NCI-H526 (cell line): ENCODE measurements at places on chromosomes 1 and 21.
A peak's percentile ranks its signal among the peaks of the same experiment; 100 is the strongest.

DNA sequence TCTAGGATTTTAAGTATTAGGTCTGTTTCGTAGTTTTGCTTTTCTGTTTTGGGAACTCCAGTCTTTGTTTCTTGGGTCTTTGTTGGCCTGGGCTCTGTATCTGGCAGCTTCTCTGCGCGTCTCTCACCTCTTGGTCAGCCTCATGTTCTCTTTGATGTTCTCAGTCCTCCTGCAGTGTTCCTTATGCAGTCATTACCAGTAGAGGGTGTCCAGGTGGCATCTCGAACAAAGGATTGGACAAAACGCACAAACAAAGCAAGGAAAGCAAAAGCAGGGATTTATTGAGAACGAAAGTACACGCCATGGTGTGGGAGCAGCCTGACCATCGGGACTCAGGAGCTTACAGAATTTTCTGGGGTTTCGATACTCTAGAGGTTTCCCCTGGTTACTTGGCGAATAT, 133.7 kb upstream of the COL6A1 start:
- DNase-seq, result no peak

DNA sequence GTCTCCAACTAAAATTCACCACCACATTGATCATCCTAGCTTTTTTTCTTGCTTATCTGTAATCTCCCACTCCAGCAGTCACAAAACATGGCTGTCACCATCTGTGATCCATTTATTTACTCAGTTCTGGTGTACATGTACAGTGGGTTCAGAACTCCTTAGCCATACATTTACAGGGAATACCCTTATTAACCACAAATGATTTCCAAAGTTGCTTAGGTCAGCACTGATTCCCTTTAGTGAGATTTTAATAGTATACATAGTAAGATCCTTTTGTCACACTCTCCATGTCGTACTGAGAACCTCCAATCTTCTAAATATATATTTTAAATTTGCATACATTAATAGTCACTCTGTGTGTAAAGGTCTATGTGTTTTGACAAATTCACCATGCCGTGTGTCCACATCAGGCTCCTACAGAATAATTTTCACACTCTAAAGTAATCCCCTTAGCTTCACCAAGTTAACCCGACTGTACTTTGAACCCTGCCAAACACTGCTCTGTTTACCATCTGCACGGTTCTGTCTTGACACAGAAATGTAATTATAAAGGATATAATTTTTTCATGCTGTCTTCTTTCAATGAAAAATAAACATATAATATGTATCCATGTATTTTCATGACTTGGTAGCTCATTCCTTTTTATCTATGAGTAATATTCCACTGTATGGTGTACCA, 473.6 kb upstream of the ZP4 start:
- no peak for DNase-seq

DNA sequence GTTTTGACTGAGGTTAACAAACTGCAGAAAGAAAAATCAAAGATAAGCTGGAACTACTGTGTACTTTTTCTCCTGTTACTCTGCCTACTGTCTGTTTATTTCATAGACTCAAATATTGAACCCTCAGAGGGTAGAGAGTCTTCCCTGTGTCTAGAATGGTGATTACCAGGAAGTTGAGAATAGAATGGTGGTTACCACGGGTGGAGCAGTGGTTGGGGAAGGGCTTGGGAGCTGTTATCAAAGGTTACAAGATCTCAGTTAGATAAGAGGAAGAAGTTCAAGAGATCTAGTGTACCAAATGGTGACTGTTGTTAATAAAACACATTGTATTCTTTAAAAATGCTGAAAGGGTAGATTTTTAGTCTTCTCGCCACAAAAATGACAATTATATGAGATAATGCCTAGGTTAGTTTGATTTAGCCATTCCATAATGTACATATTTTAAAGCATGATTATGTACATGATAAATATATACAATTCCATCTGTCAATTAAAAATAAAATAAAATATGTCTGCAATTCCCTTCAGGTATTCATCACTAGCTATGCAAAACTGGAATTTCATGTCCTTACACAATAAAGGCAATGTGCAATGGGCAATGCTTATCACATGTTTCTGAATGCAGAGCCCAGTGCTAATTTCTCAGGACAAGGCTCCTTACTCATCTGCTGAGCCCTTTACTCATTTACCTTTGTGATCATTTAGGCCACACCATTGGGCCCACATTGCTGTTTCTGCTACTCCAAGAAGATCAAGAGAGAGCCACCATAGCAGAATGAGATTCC, 474.3 kb upstream of the CAMK1G start:
- DNase-seq, result no peak

GRCh38 chr1:116310180-116310579, 62.9 kb upstream of the ATP1A1 start:
- no peak for DNase-seq

DNA sequence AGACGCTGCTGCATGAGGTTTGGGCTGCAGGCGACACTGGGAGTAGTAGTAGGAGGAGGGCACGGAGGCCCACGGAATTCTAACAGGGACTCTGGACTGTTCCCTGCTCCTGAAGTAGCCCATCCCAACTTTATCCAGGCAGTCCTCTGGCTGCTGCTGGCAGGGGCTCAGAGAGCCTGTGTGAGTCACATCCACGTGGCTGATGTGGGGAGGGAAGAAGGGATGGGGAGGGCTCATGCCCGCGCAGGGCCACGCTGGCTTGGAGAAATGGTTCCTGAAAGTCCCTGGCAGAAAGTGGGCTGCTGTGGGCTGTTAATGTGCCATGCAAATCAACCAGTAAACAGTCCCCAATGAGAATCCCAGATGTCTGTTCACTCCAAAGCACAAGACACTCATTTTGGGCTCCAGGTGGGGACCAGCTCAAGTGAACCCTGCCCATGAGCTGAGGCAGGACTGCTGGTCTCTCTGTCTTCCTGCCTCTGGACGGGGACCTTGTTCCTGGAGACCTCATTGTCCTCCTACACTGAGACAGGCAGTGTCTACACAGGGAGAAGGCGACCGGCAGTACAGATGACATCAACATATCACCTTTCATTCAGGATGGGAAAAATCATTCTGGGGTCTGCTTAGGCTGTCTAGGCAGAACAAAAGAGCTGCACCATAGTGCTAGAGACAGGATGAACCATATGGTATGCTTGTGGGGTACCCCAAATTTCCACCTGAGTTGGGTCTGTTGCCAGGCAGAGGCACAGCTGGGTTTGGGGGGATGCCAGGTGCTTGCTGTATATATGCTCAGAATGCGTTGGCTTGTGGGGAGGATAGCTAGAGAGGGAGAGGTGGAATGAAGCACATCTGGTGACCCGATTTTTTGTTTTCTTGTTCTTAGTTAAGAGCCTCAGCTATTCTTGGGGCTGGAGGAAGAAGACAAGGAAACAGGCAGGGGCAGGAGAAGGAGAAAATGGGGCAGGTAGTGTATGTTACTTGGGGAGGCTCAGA, 57.9 kb upstream of the FMOD start:
- DNase-seq, result peak; percentile 36

DNA sequence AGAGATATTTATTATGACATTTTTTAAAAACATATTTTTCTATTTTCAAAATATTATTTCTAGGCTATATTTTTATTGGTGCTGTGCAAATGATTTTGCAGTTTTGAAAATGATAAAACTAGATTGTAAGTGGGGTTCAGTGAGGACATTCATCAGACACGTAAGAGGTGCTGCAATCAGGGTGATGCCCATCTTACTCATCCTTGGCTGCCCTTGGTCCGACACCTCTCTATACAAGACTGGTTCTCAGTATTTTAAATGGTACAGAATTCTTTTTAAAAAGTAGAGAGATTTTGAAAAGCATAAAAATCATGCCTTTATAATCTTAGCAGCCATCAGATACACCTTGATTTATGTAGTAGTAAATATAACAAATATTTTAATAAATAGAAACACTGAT, 24.0 kb downstream of the HENMT1 start:
- DNase-seq, result no peak

DNA sequence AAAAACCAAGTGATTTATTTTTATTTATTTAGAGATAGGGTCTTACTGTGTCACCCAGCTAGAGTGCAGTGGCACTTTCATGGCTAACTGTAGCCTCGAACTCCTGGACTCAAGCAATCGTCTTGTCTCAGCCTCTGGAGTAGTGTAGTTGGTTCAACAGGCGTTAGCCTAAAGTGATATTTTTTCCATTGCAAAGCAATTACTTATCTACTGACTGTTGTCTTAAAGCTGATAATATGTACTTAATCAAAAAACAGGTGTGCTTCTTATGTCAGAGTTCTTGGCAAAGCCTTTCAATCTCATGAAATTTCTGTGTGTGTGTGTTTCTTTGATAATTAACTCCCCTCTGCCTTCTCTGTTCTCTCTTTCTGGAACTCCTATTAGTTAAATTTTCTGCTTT, 62.4 kb upstream of the DUSP10 start:
- no peak for DNase-seq

DNA sequence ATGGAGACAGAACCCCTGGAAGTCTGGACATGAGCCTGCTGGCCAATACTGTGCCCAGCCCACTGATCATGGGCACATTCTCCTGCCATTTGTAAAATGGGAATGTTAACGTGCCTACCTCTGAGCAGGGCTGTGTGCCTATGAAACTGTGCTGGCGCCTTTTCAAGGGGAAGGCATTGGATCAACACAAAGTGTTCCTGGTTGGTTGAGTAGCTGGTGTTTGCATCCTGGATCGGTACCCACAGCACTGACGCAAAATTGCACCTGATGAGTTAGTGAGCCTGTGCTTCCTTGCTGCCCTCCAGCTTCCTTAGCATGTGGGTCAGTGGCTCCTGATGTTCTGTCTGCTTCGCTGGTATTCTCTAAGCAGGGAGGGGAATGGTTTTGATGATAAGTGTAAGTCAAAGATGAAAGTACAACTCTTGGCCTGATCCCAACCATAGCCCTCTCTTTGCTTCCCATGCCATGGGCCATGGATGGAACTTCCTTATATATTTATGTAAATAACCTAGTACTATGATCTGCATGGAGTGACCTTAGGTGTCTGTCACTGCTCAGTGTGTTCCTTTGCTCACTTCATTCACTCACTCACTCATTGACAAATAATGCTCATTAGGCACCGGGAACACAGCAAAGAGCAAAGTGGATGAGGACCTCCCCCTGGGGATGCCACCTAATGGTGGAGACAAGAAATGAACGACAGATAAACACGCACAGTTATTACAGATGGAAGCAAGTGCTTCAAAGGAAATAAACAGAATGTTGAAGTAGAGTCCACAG, 22.7 kb downstream of the MAB21L3 start:
- DNase-seq, result no peak

DNA sequence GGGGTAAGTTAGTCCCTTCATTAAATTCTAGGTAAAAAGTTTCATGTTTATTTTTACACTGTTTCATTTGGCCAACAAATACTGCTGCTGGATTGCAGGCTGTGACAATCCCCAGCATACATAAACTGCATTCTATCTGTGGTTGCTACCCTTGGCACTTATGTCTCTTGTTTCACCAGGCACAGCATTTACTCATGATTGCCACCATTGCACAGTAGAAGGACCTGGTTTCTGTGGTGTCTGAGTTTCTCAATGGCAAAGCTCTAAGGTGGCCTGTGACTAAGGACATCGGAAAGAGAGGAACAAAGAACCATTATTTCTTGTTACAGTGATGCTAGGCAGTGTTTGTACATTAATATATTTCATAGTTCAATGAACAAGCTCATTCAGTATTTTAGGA, 878.4 kb upstream of the NEGR1 start:
- DNase-seq, result peak; percentile 66

DNA sequence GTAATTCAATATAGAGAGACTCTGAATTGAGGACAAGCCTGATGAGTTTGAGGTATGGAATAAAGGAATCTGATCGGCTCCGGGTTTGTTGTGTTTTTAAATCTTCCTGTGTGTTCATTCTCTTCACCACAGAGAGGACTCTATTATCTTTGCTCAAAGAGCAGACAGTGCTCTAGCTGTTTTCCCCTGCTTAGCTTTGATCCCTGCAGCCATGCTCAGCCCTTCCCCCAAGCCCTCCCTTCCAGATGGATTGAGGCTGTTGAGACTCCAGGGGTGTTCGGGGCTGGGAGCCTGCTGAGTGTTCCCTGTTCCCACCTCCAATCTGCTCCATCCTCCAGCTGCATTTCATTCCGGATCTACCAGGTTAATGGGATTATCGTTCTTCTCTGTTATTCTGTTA, 74.2 kb upstream of the CXADR start:
- no peak for DNase-seq

DNA sequence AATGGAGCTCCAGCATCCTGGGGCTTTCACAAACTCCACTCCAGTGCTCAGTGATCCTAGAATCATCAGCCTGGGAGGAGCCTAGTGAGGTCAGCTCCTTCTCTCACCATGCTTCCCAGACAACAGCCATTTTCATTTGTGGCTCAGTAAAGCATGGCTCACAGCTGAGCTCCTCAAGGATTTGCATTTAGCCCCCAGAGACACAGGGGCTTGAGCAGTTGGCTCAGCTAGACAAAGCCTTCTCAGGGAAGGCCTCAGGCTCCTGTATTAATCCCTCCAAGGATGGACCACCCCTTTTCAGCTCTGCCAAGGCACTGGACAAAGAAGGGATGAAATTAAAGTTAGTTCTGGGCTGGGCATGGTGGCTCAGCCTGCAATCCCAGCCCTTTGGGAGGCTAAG, 39.5 kb downstream of the ERI3 start:
- DNase-seq, result no peak

DNA sequence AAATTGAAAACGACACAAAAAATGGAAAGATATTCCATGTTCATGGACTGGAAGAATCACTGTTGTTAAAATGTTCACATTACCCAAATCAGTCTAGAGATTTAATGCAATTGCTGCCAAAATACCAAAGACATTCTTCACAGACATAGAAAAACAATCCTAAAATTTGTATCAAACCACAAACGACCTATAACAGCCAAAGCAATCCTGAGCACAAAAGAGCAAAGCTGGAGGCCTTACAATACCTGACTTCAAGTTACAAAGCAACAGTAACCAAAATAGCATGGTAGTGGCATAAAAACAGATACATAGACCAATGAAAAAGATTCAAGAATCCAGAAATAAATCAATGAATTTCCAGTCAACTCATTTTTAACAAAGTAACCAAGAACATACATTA, 1077.3 kb downstream of the KCNT2 start:
- no peak for DNase-seq

DNA sequence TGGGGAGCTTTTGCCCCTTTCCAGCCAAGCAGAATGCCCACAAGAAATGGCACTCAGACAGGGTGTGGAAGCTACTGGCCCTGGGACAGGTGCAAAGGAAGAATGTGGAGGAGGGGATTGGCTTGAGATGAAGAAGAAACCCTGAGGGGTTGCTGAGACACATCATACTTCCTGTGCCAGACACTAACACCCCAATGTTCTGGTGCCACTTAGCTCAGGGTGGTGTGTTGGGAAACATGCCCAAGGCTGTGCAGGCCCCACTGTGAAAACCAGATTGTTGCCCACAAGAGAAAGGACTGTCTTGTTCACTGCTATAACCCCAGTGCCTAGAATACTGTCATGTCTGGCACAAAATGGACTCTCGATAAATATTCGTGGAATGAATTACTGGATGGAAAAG, 9.9 kb upstream of the PAQR6 start:
- no peak for DNase-seq

DNA sequence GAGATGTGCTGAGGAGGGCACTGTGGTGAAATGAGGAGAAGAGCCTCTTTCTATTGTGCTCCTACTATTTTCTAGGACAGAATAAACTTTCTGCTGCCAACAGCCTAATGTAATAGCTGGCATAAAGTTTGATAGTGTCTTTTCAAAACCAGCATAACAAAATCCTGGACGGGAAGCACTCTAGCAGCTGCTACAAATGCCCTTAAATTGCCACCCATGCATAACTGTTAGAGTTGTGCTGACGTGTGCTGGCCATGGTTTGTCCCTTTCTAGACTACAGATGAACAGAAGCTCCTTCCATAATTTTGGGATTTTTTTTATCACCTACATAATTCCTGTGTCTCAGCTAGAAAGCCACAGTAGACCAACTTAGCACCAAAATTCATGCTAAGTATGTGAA, 88.5 kb upstream of the DEPDC1 start:
- DNase-seq, result no peak

- DNase-seq, result no peak
Observed at GRCh38 chr1:12232221-12232620, 2.4 kb downstream of the VPS13D start.
